GM10248 (cell line): ENCODE measurements at places on chromosomes 4 and X.

DNA sequence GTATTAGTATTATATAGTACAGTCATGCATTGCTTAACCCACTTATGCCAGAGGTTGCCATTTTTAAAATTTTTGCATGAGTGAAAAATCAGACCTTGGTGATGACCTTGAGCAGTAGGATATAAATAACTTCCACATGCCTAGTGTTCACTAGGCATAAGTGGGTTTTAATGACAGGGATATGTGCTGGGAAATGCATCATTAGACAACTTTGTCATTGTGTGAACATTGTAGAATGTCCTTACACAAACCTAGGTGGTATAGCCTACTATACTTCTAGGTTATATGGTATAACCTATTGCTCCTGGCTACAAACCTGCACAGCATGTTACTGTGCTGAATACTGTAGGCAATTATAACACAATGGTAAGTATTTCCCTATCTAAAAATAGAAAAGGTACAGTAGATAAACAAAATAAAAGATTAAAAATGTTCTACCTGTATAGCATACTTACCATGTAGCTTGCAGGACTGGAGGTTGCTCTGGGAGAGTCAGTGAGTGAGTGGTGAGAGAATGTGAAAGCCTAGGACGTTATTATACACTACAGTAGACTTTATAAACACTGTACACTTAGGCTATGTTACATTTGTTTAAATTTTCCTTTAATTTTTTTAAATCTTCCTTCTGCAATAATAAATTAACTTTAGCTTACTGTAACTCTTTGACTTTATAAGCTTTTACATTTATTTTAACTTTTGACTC lies 326.7 kb downstream of the ANK2 start:
- DNase-seq, result no peak

- no peak for DNase-seq
These were observed 2.2 kb downstream of the CCNB3 start for GRCh38 chrX:50206753-50207152.

- DNase-seq, result peak; percentile 58
These were observed 736.9 kb upstream of the MAGEB2 start for GRCh38 chrX:29478336-29479069.

DNA sequence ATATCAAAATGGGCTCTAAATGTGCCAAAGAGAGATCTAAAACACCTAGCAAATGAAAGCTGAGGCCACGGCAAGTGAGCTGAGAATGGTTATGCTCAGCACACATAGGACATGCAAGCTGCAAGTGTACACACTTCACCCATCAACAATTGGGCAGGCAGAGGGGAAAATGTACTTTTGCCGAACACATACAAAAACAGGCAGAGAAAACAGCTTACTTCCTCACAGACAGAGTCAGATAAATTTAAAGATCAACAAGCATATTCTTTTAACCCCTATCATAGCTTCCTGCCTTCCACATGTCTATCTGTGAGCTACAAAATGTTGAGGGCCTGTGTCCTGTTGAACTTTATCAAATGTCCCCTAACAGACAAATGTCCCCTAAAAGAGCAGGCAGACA lies 60.3 kb downstream of the SH3KBP1 start:
- no peak for DNase-seq

- no peak for DNase-seq
These were observed 13.2 kb downstream of the PSAPL1 start for GRCh38 chr4:7421356-7422150.

DNA sequence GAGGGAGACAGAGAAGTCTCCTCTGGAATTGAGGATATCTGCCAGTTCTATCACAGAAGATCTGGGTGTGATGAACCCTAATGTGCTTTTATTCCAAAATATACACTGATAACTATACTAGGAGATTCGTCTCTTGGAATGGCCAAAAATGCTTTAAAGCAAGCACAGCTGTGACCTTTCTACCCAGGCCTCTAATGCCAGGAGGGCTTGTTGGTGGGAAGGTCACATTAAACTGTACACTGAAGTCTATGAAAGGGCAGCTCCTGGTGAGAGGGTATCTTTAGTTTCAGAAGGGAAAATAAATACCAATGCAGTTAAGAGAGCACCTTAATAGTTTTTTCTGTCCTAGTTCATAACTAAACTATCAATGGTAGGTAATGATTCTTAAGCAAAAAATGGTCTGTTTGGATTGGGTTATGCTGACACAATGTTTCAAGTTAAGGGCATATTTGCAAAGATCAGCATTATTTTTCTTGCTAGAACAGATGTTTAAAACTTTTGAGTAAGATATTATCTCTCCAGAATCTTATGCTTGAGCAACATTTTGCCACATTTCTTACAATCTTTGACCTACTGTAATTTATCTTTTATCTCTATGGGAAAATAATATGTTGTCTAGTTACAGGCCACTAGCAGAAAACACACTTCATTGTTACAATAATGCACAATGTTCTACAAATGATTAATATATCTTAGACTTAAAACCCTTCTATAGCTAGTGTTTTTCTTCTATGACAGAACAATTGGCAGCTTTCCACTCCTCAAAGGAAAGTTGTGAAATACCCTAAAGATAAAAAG lies 59.6 kb downstream of the SEC24D start:
- no peak for DNase-seq

- no peak for DNase-seq
These were observed 40.2 kb upstream of the SULT1B1 start for GRCh38 chr4:69800599-69800998.

- DNase-seq, result no peak
These were observed 1849.2 kb downstream of the STIM2 start for GRCh38 chr4:28709891-28710290.

- no peak for DNase-seq
These were observed 16.1 kb downstream of the BEND4 start for GRCh38 chr4:42136371-42136770.
